ENCODE measurements at places on chromosomes 3 and 15.

DNA sequence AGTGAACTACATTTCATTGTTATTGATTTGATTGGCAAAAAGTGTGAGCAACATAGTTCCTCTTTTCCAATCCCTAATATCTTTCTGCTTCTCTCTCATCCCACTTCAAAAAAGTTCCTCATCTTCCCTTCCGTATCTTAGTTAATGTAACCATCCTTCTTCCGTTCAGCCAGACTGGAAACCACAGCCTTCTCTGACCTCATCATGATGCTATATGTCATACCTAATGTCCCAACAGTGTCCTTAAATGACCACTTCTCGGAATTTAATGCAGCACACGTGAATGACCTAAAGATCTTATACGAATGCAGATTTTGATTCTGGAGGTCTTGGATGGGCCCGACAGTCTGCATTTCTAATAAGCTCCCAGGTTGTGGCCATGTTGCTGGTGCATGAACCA, 320.3 kb upstream of the SATB1 start:
- no peaks in the 10 kb centered on the region for H3K27me3 ChIP-seq
- no peak overlapping the region for H3K4me3 ChIP-seq
- no peak for DNase-seq
- no peaks in the 10 kb centered on the region for H3K36me3 ChIP-seq
- peaks cover 3% of the 10 kb centered on the region for H3K4me1 ChIP-seq

- DNase-seq: no peak
- H3K27me3 ChIP-seq: no peaks in the 10 kb centered on the region
- no peaks in the 10 kb centered on the region for H3K4me1 ChIP-seq
These were observed 968.4 kb downstream of the ZPLD1 start for GRCh38 chr3:103403191-103403590.

- H3K4me3 ChIP-seq: no peak overlapping the region
- no peak for DNase-seq
- H3K27ac ChIP-seq: no peak overlapping the region
- no peaks in the 10 kb centered on the region for H3K4me1 ChIP-seq
These were observed 281.4 kb upstream of the SLCO3A1 start for GRCh38 chr15:91572110-91572509.

GRCh38 chr3:105765308-105765639, 103.5 kb downstream of the CBLB start:
- H3K36me3 ChIP-seq: no peaks in the 10 kb centered on the region
- H3K4me3 ChIP-seq: no peak overlapping the region
- no peaks in the 10 kb centered on the region for H3K4me1 ChIP-seq
- H3K27me3 ChIP-seq: no peaks in the 10 kb centered on the region
- no peak overlapping the region for H3K27ac ChIP-seq
